ENCODE measurements at places on chromosomes 7 and 10. TPM values are rescaled to one million over a fixed set of nuclear protein-coding genes. Genes with fewer than 3 reads are reported as not detected.

The NSUN5 gene
- total RNA-seq = 67.5 TPM

- DNase-seq = no peak
These were observed 75.5 kb downstream of the RPS24 start for GRCh38 chr10:78109210-78109609.

GRCh38 chr10:105706281-105707026, 1065.4 kb downstream of the SORCS3 start:
- no peak for DNase-seq

DNA sequence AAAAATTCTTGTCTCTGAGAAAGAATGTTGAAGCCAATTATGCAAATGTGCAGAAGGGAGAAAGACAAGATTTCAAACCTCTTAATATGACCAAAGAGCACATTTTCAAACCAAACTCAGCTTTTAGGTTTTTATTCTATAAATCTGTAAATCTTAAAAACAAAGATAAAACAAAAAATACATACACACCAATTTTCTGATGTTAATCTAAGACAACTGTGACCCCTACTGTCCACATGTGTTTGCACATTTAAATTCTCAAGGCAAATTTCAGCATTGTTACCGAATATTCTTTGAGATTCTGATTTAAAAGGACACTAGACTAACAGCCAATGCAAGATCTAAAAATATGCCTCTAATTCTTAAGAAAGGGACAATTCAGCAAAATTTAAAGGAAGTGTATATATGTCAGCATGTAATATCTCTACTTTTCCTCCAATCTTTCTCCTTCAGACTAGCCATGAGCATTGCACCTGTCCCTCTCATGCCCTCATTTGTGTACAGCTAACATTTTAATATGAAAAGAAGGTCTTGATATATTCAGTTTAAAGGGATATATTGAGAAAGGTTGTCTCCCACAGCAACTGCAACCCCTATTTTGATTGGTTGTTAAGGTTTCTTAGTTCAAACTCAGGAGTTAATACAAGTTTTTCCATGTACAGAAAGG, 417.9 kb downstream of the IPMK start:
- no peak for DNase-seq

The ANKRD61 gene
- 0.16 TPM for total RNA-seq

GRCh38 chr7:156496865-156497264, 143.7 kb upstream of the RNF32 start:
- DNase-seq = no peak

The PLA2G12B gene
- not detected for total RNA-seq

- no peak for DNase-seq
These were observed 91.1 kb downstream of the MAD1L1 start for GRCh38 chr7:2141651-2142050.

Data from activated naive CD8-positive, alpha-beta T cell treated with anti-CD3 and anti-CD28 coated beads for 36 hours (primary cell).